ENCODE measurements at places on chromosomes 1 and 21. TPM values are rescaled to one million over a fixed set of nuclear protein-coding genes. Genes with fewer than 3 reads are reported as not detected.

GRCh38 chr1:236140705-236141446, 1.5 kb upstream of the GPR137B start:
- DNase-seq, result no peak

Gene LENEP
- not detected for total RNA-seq

DNA sequence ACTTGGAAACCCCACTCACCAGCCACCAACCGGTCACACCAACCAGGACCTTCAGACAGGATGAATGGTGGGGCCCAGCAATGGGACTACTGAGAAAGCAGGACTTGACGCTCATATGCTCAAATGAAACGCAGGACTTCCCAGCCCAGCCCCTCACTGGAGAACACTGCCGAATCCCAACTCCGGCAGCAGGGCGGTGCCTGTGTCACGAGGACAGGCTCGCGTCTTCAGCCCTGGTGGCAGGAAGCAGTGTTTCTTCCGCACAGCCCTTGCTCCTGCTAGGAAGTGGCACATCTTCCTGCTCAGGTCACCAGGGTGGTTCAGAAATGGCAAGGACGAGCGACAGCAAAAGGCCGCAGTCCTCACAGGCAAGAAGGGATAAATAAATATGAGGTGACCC, 38.9 kb downstream of the CD58 start:
- DNase-seq, result no peak

DNA sequence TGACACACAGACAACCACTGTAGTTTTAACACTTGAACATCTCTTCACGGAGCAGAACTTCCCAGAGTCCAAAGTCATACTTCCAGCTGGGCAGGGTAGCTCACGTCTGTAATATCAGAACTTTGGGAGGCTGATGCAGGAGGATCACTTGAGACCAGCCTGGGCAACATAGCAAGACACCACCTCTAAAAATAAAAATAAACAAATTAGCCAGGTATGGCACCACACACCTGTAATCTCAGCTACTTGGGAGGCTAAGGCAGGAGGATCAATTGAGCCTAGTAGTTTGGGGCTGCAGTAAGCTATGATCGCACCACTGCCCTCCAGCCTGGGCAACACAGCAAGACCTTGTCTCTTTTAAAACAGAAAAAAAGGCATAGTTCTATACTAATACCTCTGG, 24.3 kb upstream of the EFHD2 start:
- no peak for DNase-seq

GRCh38 chr1:221699577-221699976, 42.3 kb downstream of the DUSP10 start:
- DNase-seq, result no peak

DNA sequence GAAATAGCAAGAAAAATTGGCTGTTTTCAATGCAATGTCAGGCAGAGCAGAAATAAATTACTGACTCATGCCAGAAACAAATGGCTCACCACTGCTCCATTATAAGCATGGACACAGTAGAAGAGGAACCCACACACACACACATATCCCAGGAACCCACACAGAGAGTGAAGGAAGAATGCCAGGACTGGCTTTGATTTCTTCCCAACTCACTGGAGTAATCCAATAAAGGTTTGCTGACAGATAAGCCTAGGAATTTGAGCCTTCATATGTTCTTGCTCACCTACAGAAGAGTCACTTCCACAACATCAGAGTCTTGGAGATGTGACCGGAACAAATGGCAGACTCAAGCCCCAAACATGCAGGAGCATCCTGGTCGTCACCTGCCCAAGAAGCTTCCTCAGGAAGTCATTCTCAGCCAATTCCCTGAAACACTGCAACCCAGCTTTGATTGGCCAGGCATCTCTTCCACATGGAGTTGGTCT, 2.2 kb downstream of the SH3BP5L start:
- no peak for DNase-seq

- no peak for DNase-seq
Measured at GRCh38 chr1:95321531-95321930, 87.5 kb downstream of the RWDD3 start.

Gene CFAP410
- 13.9 TPM for total RNA-seq

- no peak for DNase-seq
Measured at GRCh38 chr21:45837936-45838335, 143.6 kb upstream of the COL6A1 start.

GRCh38 chr1:8315573-8316475, 2.1 kb upstream of the SLC45A1 start:
- DNase-seq, result no peak

- peak; percentile 14 for DNase-seq
Measured at GRCh38 chr1:201088901-201089525, 23.2 kb downstream of the CACNA1S start.

- DNase-seq, result no peak
Measured at GRCh38 chr21:32322103-32322502, 23.4 kb downstream of the MRAP start.
